Retinal pigment epithelial cell (primary cell): ENCODE measurements at places on chromosomes 2 and 18.
A peak's percentile ranks its signal among the peaks of the same experiment; 100 is the strongest.

DNA sequence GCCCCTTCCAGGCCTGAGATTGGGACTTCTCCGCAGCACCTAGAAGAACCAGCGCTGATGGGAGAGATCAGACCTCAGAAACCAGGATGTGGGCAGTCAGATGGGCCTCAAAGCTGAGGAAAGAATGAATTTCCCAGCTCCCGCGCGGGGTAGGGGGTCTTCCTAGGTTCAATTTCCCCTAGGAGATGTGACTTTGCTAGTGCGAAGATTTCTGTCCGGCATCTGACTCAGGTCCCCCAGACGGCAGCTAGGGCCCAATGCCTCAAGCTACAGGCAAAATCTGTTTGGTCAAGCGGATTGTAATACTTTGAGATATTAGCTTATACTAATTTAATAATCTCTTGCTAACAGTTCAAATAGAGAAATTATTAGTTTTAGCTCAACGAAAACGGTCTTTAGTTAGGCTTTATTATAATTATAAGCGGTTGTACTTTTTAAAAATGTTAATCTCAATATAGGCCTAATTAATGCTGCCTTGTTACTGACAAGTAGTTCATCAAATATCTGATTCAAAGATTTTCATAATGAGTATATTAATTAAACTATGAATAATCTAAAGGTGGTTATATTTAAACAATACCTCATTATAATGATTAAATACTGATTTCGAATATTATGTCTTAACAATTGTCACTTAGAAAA lies 5.8 kb downstream of the DLX1 start:
- DNase-seq: no peak

DNA sequence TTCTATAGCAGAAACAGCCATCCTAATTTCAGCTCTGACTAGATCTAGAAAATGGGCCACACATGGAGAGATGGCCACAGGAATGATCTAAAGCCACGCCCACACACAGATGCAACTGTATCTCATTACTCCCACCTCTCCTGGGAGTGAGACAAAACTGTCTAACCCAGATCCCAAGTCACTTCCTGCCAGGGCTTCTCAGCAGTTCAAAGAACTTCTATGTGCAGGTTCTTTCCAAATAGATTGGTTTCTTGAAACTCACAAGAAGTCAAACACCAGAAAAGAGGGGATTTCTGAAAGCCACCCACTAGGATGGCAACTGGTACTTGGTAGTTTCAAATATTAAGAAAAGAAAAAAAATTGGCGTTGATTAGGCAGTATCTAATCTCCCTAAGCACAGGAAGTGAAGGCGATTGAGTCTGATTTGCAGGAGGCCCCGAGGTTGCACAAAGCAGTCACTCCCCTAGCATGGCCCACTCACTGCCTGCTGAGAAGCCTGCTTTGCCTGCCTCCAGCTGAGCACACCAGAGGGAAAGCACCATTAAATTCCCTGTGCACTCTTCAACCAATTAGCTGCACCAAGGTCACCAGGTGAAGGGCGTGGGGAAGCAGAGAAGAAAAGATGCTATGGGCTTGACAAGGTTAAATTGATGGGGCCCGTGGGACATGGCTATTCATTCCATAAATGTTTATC lies 51.1 kb downstream of the PAPOLG start:
- peak; percentile 6 for DNase-seq

GRCh38 chr2:134261398-134262131 lies 7.7 kb downstream of the MGAT5 start:
- DNase-seq: no peak

DNA sequence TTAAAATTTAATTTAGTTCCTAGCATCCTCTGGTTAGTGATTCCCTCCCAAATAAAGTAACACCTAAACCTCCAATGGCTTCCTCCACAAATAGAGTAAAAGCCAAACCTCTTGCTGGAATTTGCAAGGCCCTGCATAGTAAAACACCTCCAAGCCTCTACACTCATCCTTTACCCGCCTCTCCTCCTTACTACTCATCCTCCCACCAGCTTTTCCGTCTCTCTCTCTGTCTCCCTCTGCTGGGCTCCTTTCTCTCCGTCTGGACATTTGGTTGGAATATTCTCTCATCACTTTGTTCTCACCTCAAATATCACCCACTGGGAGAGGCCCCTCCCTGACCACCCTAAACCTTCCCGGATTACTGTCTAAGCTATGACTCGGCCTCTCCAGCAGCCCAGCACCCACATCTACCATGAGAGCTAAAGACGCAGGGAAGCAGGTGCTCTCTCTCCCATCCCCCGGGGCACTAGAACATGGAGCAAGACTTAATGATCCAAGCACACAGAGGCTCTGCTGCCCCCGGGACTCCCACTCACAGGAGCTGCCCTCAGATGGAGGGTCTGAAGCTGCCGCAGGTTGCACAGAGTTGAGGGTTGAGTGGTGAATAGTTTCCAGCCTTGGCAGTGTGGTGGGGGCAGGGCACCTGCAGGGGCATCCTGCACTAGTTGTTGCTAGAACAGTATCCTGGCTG lies 167.2 kb downstream of the FBXO15 start:
- no peak for DNase-seq

- DNase-seq: peak; percentile 27
These were observed 69.0 kb downstream of the REV1 start for GRCh38 chr2:99420751-99421299.

GRCh38 chr2:95052307-95052706 lies 26.8 kb downstream of the MAL start:
- DNase-seq: no peak

DNA sequence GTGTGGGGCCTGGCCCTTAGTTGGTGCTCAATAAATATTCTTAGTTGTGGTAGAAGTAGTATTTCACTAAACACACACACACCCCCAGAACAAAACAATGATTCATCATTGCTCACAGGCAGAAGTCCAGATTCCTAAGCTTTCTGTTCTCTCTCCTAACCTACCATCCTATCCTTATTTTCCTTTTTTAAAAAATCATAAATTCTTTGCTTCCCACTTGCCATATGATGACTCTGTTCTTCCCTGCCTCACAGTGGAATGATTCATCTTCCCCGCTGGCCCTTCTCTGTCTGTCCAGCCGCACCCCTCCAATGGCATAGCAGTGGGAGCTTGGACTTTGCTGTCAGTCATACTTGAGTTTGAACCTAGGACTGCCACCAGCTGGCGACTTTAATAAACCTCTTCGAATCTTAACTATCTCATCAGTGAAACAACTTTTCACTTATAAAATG lies 5.2 kb downstream of the EML6 start:
- DNase-seq: no peak

- DNase-seq: no peak
These were observed 179.0 kb downstream of the FAM210A start for GRCh38 chr18:13547347-13547746.

DNA sequence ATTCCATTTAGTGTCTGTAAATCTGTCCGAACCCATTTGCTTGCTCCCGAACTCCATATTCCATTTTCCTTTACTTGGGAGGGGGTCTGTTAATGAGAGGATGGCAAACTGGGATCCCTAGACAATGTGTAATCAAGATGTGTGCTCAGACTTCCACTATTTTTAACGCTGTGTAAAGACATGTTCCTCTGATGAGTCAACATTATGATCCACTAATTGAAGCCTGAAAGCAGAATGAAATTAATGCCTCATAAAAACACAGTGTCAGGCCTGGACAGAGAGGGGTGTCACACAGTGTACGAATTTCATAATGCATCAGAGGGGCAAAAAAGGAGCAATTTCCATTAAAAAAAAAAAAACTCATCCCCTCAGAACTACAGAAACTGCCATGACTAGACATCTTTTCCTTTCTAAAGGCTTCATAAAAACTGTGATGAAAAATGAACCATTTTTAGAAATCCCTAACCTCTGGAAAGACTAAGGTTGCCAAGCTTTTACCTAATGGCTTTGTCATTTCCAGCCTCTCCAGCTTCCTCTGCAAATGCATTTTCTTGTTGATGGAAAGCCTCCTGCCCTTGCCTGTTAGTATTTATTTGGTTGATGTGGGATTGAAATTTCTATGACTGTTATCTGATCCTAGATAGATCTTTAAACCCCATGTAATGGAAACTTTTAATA lies 209.2 kb upstream of the DCC start:
- peak; percentile 4 for DNase-seq

- DNase-seq: no peak
These were observed 14.4 kb upstream of the STAT4 start for GRCh38 chr2:191165176-191165643.

GRCh38 chr2:43425659-43426058 lies 170.2 kb downstream of the THADA start:
- DNase-seq: no peak

DNA sequence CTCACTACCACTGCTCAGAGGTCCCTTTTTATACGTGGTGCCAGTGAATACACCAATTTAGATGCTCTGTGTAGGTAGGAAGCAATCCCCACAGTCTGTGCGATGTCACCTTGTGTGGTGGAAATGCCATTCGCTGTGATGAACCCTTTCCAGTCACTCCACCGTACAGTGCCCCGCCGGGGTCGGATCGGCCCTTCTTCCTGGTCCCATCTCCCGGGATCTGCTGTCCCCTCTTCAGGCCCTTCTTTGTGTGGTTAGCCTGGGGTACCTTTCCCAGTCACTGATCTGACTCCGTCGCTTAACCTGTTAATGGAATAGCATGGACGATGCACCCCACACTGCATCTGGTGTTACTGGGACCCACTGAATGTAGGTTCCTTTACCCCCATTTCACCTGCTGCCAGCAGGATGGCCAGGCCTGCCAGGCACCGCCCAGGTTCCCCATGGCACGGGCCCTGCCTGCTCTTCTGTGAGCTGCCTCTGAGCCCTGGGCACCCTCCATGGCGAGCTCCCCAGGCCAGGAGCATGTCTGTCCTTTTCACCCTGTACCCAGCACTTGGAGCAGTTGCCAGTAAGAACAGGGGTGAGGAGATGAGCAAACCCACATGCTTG lies 18.0 kb downstream of the TWIST2 start:
- no peak for DNase-seq

- DNase-seq: no peak
These were observed 24.2 kb upstream of the SPR start for GRCh38 chr2:72863046-72863445.

- no peak for DNase-seq
These were observed 19.6 kb downstream of the RSAD2 start for GRCh38 chr2:6896930-6897759.

DNA sequence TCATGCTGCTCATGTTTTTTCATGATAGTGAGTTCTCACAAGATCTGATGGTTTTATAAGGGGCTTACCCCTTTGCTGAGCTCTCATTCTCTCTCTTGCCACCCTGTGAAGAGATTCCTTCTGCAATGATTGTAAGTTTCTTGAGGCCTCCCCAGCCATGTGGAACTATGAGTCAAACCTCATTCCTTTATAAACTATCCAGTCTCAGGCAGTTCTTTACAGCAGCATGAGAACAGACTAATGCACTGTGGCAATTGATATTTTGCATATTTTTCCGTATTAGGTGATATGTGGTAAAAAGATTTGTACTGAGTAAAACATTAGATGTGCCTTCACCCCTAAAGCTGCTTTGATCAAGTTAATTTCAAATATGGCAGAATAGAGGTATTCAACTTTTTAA lies 48.8 kb downstream of the RAB27B start:
- DNase-seq: no peak

GRCh38 chr18:26419746-26420145 lies 128.6 kb downstream of the KCTD1 start:
- DNase-seq: no peak

- DNase-seq: no peak
These were observed 7.9 kb downstream of the NEDD4L start for GRCh38 chr18:58051765-58052460.

GRCh38 chr18:63422864-63423304 lies 608 bp upstream of the VPS4B start:
- no peak for DNase-seq

GRCh38 chr18:8786483-8787370 lies 81.4 kb downstream of the MTCL1 start:
- no peak for DNase-seq

GRCh38 chr18:38087538-38087937 lies 521.9 kb upstream of the CELF4 start:
- DNase-seq: no peak

DNA sequence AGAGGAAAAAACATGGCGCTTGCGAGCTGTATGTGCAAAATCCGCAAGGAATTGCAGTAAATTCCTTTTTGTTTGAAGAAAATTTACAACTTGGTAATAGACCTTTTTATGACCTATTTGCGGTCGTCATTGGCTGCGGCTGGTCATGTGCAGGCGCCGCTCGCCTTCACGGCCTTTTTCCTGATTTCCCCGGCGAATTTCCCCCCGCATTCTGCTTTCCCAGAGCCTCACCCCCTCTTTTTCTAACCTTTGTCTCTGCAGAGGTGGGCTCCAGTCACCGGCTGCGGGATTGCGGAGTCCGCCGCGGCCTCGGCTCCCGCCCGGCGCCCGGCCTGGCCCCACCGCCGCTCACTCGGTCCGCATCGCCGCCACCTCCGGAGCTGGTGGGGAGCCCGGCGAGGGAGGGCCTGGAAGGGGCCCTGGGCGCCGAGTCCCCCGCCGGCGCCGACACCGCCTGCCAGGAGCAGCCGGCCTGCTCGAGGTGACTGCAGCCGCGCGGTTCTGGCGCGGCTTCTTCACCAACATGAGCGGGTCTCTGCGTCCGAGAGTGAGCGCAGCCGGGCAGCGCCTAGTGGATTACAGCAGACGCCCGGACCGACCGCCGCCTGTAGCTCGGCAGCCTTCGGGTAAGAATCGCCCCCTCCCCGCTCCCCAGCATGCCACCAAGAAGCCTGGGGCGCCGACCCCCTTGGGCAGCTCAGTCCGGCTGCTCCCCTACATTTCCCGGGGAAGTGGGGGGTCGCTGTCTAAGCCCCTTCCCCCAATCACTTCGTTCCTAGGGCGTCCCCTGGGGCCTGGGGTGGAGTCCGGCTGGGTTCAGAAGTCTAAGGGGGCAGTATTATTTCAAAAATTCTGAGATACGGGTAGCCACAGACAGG lies 7.1 kb downstream of the HOXD8 start:
- no peak for DNase-seq

- DNase-seq: no peak
These were observed 13.8 kb upstream of the POU3F3 start for GRCh38 chr2:104840156-104840555.

DNA sequence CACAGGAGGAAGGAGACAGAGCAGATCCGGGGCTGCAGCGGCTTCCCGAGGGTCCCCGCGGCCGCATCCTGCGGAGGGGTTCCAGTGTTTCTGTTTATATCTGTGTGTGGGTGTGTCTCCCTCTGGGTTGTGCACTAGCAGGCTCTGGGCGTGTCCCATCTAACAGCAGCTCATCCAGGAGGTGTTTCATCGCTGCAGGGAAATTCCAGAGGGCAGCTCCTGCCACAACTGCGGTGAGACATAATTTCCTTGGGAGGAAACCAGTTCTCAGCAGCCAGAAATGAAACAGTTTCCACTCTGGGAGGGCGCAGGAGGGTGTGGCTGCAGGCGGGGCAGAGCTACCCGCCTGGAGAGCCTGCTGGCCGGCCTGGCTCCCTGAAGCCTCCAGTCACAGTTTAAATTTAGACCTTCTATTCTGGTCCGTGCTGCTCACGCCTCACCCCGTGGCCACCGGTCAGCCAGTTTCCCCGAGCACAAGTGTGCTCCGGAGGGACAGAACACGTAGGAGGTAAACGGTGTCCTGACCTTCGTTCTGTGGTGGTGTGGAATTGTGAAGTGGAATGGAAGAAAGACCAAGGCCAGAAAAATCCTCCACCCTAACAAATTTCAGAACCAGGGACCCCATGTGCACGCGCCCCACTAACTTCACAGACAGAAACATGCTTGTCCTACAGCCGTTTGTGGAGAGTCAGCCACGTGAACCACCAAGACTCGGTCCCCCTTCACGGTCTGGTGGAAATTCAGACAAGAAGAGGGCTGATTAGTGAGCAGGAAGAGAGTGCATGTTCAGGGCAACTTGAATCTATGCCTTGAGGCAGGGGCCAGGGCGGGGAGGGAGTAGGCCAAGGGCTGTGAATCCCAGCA lies 50.2 kb downstream of the TEX44 start:
- DNase-seq: peak; percentile 72

GRCh38 chr2:73172963-73173362 lies 29.4 kb upstream of the NOTO start:
- DNase-seq: no peak
